Stimulated activated CD4-positive, alpha-beta T cell treated with anti-CD3 and anti-CD28 coated beads, Interleukin-4, amount 100 ng/mL, for 24 hours (primary cell): ENCODE measurements at places on chromosomes 1 and 21.

DNA sequence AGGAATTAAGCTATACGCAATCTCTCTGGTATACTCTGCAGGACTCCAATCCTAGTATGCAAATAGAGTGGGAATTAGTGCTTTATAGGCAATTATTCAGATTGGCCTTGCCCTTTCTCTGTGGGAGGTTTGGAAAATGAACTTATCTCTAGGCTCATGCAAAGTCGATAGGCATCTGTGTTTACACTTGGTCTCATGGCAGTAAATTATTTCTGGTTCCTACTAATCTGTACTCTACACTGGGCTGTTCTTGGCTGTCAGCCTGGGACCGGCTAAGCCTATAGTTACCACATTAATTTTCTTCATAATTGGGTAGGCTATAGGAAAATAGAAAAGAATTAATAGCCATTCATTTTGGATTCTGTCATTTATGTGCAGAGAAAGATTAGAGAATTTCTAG lies 544.6 kb downstream of the AMY1C start:
- no peak for DNase-seq

DNA sequence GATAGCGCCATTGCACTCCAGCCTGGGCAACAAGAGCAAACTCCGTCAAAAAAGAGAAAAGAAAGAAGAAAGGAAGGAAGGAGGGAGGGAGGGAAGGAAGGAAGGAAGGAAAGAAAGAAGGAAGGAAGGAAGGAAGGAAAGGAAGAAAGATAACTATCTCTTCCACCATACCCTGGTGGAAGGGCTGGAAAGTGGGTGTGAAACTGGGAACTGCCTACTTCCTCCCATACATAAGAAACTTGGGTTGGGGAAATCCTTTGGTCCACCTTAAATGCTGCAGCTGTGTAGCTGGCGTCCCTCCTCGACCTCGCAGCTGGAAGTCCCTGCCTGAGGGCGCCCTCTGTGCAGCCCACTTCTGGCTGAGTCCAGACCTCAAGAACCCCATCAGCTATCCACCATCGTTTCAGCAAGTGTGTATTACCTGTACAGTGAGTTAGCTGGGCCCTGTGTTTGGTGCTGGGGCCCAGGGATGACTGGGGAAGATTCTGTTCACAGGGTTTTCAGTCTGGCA lies 4.6 kb upstream of the FAM167B start:
- no peak for DNase-seq

DNA sequence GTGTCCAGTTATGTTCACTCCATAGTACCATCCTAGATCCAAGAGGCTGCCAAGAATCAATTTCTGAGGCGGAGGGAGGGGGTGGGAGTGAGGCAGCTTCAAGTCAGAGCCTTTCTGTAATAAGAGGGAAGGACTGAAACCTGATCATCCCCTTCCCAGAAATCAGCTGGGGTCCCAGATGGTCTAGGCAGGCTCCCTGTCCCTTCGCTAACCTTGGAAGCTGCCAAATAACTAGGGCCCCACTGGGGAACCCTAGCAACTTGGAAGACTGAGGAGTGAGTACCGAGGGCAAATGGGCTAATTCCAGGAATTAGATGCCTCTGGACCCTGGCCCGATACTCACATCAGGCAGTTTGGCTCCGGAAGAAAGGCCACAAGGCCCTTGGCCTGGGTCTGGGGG lies 113.3 kb downstream of the NAV1 start:
- no peak for DNase-seq

- DNase-seq = no peak
These were observed 360.2 kb downstream of the DISC1 start for GRCh38 chr1:231986631-231987336.

GRCh38 chr1:247825362-247825761 lies 1.4 kb upstream of the OR14A16 start:
- no peak for DNase-seq

GRCh38 chr1:29482991-29483390 lies 246.7 kb downstream of the PTPRU start:
- no peak for DNase-seq

GRCh38 chr1:30381671-30382365 lies 341.6 kb downstream of the MATN1 start:
- no peak for DNase-seq

DNA sequence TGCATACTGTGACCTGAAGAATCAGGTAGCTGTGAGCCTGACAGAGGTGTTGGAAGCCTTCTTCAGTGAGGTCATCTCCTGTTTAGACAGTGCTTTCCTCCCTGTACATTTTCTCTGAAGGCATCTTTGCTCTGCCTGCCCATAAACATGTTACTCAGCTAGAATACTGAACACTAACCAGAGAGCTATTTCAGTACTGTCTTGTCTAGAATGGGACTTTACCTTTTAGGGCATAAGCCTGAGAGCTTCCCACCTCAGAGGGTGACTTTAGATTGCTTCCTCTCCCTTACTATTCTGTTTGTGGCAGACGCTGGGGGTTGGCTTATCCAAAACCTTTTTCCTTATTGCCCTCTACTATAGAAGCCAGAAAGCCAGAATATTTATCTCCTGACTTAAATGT lies 23.3 kb upstream of the ZNF326 start:
- DNase-seq = no peak

GRCh38 chr1:230211436-230212145 lies 144.6 kb downstream of the GALNT2 start:
- DNase-seq = no peak

DNA sequence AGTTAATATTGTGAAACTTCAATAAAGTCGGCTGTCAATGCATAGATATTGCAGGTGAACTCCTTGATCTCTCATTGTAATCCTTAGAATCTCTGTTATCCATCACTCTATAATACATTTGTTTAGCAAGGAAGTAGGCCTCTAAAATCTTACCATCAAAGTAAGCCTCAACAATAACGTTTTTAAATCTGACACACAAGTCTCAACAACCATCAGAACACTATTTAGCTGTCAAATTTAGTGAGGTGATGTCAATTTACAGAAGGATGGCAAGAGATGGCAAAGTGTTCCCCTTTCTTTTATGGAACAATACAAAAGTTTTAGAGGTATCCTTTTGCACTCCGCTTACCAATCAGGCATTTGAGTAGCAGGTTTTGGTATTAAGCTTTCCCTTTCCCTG lies 67.6 kb downstream of the RWDD3 start:
- no peak for DNase-seq

- DNase-seq = no peak
These were observed 41.0 kb downstream of the GATAD2B start for GRCh38 chr1:153881751-153882150.

- DNase-seq = no peak
These were observed 192.8 kb upstream of the C8B start for GRCh38 chr1:57158604-57158998.

DNA sequence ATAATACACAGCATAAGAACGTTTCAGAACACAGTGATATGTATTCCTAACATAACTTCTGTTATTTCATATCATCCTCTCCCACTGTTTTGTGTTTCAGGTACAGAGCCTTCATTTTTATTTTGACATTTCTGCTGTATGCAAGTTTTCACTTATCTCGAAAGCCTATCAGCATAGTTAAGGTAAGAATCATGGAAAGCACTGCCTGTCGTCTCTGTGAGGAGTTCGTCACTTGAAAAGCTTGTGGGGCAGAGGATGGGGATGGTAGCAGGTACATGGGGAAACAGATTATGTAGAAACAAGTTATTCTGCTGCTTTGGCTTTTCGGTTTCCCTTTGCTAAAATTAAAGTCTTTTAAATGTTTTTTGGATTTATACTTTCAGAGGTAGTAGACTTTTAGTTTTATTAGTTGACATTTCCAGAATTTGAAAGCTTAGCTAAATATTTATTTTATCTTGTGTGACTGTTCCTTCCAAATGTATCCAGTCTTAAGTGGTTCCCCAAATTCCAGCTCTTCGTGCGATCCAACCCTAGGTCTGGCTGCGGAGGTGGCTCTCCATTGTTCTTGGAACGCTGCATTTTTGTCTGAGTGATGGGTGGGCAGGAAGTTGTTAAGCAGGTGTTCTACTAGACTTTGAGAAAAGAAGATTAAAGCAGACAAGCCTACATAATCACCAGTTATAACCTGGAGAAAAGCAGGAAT lies 12.2 kb downstream of the SLC37A1 start:
- no peak for DNase-seq

GRCh38 chr1:31715087-31715872 lies 11.5 kb upstream of the COL16A1 start:
- DNase-seq = peak; percentile 41

DNA sequence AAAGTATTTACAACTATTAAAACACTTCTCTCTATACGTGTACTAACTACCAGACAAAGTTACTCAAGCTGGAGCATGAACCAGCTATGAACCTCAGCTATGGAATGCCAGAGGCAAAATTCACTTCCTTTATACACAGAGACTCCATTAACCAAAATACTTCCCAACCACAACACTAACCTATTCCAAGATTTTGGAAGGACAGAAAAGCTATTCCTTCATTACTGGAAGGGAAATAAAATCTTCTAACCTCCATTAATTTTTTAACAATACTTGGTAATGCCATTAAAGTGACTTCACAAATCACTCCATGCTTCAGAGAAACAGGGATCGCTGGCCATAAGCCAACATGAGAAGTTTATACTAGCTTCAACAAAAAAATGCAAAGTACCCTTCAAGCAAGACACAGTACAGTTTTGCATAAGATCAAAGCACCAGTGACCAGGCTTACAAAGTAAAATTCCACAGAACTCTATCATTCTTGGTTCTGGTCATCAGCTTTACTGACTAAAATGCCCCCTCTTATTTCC lies 58.0 kb downstream of the PUM1 start:
- no peak for DNase-seq

GRCh38 chr1:60866917-60867531 lies 215.3 kb upstream of the NFIA start:
- no peak for DNase-seq

GRCh38 chr1:37533317-37534093 lies 18.9 kb upstream of the MEAF6 start:
- no peak for DNase-seq

GRCh38 chr1:234288946-234289345 lies 84.3 kb upstream of the COA6 start:
- DNase-seq = no peak

DNA sequence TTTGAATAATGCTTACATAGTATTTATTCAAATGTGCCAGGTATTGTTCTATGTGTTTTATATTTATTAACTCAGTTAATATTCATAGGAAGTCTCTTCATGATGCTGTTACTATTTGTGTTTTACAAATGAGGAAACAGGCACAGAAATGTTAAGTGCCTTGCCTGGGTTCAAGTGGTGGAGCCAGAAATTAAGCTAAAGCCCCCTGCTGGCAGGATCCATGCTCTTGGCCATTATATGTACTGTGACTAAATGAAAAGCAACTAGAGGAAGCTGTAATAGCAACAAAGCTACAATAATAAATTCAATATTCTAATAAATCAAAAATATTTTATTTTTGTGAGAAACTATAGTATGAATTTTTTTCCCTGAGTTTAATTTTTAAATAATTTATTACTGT lies 30.0 kb downstream of the IARS2 start:
- DNase-seq = peak; percentile 10

DNA sequence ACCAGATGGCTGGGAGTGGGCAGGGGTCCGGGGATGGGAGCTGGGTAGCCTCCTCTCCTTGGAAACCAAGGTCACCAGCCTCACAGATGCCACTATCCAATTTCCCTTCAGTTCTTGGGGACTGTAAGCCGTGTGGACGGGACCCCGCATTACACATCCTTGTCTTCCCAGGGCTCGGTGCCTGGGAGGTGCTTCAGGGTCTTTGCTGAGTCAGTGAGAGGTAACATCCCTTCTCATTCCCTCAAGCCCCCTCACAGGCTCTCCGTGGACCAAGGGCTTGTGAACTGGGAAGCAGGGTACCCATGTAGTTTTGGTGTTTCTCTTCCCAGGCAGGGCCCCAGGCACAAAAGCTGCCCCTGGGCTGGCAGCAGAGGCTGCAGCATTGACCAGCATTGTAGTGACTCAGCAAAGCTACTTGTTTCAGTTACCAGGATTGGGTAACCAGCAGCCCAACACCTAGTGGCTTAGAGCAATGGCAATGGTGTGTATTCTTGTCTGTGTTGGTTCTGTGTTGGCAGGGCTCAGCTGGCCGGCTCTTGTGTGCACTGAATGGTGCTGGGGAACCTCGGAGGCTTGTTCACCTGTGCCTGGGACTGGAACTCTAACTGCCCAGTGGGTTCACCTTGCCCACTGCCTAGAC lies 24.6 kb upstream of the PCBP3 start:
- no peak for DNase-seq
